ENCODE measurements at places on chromosomes 2 and 18.

DNA sequence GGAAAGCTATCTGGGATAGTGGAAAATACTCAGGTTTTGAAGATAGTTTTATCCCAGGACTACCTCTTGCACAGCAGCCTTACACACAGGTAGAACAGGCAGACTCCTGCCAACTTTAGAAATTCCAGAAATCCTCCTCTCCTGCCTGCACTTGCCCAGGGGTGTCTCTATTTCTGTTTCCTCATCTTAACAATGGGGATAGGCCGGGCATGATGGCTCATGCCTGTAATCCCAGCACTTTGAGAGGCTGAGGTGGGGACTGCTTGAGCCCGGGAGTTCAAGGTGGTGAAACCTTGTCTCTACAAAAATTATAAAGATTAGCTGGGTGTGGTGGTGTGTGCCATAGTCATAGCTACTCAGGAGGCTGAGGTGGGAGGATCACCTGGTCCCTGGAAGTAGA, 117.0 kb upstream of the ARL5A start:
- no peak for DNase-seq

GRCh38 chr2:175518206-175518605, 336.7 kb upstream of the ATP5MC3 start:
- DNase-seq = no peak

GRCh38 chr2:161780881-161781280, 156.7 kb downstream of the SLC4A10 start:
- DNase-seq = no peak

GRCh38 chr2:58852243-58852642, 611.1 kb upstream of the FANCL start:
- no peak for DNase-seq

DNA sequence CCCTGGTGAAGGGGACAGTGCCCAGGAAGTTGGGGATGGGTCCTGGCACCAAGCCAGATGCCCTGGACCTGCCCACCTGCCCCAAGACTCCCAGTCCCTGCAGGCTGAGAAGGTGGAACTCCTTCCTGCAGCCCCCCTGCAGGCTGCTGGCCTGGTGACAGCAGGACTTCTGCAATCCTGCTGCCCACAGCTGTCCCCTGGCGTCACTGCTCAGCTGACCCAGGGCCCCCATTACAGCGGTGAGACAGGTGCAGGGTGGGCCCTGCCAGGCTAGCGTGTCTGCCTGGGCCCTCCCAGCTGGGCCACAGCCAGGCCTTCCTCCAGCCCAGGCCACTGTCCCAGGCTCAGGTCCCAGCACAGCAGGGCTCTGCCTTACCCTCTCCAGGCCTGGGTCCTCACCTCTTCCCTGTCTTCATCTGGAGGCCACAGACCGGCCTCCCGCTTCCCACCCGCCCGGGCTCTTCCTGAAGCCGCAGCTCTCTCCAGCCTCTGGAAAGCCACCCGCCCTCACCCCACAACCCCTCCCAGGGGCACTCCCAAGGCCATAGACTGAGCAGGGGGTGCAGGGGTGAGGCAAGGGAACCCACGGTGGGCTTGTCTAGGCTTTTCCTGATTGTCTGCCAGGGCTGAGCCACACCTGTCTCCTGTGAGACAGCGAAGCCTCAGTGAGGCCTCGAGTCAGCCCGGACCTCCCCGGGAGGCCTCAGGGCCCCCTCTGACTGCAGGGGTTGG, 8.8 kb upstream of the ERFE start:
- no peak for DNase-seq

- DNase-seq = no peak
Observed at GRCh38 chr2:8520791-8521344, 161.0 kb upstream of the ID2 start.

GRCh38 chr2:220433131-220433530, 805.7 kb downstream of the SLC4A3 start:
- DNase-seq = no peak

DNA sequence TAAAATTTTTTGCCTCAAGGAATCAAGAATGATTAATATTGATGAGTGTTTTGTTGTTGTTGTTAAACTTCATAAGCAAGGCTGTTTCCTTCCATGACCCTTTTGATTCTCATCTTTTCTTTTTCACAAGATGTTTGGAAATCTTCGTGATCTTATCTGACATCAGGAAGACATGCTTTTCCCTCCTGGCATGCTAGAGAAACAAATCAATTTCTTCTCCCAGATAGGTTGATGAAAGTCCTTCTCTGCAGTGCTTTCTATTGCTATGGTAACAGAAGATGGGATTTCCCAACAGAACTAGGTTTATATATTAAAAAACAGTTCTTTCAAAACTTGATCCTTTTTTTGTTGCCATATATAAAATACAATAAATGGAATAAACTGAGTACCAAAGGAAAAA, 85.2 kb downstream of the EML6 start:
- DNase-seq = no peak

- DNase-seq = no peak
Observed at GRCh38 chr2:205054789-205055188, 509.5 kb downstream of the PARD3B start.

- DNase-seq = no peak
Observed at GRCh38 chr2:137383391-137383790, 580.9 kb upstream of the HNMT start.

- no peak for DNase-seq
Observed at GRCh38 chr2:240615396-240615795, 9.9 kb upstream of the GPR35 start.

DNA sequence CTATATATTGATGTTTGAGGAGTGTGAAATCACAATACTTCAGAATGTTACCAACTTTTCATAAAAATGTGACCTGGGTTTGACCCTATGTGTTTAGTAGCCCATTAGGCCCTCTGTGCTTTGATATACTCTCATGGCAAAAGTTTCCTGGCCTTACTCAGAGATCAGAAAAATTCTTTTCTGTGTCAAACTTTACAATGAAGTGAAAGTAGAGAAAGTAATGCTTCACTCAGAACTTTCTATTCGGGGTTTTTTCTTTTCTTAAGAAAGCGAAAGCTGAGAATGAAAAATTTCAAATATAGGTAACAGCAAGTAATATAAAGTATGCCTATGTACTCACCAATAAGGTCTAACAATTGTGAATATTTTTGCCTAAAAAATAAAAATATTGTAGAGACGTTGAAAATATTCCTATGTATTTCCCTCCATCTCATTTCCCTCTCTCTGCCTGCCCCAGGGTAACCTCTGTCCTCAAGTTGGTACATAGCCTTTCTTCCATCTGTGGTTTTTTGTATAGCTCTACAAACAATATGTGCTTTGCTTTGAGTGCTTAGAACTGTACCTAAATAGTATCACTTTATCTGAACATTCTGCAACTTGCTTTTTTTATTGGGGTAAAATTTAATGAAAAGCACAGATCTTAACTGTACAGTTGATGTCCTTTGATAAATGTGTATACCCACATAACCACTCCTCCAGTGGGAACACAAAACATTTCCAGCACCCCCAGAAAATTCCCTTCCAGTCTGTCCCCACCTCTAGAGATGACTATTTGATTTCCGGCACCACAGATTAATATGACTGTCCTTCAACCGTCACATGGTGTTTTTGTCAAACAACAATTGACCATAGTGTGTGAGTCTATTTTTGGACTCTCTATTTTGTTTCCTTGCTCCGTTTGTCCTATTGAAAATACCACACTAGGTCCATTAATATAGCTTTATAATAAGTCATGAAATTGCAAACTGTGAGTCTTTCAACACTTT, 10.3 kb upstream of the ACKR3 start:
- DNase-seq = no peak

DNA sequence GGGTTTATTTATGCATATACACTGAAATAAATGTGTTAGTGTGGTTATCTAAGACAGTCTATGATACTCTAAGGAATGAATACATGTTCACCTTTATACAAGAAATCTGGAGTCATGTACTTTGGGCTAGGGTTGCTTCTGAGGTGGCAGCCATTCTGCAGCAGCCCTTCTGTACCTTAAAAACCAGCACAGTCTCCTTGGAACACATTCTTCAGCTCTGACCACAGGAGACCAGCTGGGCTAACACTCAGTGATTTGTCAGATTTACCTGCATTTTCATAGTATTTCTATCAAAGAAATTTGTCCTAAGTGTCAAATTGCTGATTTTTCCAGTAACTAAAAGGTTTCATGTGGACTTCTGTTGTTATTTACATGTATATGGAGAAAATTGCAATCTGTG, 167.7 kb downstream of the CAMKMT start:
- DNase-seq = no peak

DNA sequence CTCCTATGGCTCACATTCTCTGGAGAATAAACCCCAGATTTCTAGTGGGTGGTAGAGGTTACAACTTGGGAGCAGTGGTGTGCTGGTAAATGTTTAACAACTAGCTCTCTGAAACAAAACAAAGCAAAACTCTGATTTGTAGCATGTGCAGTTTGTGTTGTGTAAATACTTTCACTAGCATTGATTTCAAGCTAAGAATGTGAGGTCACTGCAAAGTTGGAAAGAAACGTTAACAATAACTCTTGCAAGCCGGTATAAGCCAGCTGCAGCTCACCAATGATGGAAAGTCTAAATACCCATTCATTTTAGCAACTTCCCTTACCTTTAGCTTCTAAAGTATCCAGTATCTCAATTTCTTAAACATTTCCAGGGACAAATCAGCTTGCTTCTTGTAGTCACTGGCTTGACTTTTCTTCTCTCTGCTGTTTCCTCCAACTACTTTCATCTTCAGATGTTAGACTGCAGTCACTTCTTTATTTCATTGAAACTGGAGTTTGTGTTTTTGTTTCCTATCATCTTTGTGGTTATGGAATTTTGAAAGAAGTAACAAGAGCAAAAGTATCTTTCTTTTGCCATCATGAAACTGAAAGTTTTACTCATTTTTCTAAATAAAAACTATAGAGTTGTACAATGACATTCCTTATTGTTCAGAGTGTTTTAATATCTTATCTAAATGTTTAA, 140.2 kb downstream of the PLCL1 start:
- no peak for DNase-seq

DNA sequence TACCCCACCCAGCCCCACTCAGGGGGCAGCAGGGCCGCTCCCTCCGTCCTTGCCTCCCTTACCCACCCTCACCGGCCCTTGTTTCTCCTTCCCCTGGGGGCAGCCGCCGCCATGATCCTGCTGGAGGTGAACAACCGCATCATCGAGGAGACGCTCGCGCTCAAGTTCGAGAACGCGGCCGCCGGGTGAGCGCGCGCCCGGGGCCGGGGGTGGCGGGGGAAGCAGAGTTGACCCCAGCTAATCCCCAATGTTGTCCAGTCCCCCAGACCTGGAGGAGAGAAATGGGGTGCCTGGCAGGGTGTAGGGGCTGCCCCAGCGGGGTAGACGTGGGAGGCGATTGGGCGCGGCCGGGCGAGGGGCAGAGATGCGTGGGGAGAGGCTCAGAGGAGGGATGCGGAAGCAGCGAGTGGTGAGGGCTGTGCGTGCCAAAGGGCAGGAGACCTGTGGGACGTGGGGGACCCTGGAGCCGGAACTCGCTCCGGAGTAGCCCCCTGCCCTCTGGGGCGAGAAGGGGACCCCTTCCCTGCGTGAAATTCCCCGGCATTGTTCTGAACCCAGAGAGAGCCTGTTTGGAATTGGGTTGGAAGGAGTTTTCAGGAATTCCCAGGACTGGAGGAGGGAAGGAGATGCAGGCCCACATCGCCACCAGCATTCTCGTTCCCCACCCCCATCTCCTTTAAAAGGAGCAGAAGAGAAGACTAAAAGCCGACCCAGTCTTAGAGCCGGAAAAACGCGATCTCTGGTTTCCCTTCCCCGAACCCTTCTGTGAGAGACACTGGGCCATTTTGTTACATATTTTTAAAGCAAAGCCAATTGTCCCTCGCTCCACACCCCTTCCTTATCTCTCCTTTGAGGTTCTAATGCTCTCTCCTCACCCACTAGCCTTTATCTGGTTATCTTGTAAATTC, 625 bp downstream of the ARPC2 start:
- DNase-seq = peak; percentile 45

GRCh38 chr18:36724169-36724568, 104.6 kb downstream of the TPGS2 start:
- DNase-seq = no peak

DNA sequence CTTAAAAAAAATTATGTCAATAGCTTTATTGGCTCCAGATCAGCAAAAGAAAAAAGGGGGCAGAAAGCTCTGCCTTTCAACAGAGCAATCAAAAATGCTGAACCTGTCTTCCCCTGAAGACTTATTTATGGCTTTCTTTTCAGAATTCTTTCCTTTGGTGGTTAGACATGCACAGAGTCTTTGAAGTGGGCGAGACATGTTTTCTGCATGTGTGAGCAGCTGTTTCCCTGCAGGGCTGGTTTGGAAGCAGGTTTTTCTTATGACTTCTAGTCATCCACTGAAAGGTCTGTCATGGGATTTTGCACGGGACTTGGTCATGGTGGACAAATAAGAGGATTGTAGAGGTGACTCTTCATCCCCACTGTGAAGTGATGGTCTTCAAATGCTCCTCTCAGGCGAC, 160.3 kb downstream of the VAPA start:
- DNase-seq = no peak

GRCh38 chr2:221285148-221285547, 287.0 kb downstream of the EPHA4 start:
- DNase-seq = no peak

GRCh38 chr18:28511413-28511821, 334.5 kb upstream of the CDH2 start:
- DNase-seq = no peak

DNA sequence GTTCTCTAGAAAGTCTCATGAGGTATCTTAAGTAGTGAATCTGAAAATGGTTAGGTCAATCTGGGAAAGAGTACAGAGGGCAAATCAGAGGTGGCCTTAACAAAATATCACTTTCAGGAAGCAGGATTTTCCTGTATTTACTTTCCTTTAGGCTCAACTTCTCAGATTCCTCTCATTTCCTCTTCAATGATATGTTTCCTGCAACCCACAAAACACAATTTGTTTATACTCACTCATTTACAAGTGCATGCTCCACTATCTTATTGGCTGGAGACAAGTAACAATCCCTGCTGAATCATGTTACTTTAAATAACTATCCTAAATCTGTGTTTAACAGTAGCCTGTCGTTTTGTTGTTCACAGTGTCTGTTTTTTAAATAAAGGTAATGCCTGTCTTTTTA, 228.1 kb downstream of the DSC3 start:
- DNase-seq = no peak

GRCh38 chr18:13284330-13285027, 65.9 kb downstream of the LDLRAD4 start:
- no peak for DNase-seq

DNA sequence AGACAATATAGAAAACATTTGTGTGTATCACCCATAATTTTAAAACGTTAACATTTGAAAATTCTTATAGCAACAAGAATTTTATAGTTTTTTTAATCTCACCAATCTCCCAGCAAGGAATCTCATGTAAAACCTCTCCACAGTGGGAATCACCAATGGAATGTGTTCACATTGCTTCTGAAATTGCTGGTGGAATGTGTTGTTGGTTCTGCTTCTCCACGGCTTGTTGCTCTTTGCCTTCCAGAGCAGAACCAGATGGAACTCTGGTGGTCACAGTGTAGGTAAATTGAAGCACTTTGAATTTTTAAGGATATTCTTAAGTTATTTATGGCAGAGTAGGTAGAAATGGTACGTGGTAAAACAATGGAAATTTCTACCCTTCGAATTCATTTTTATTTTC, 35.1 kb downstream of the DCAF17 start:
- no peak for DNase-seq
